Activated T-cell treated with anti-CD3 and anti-CD28 coated beads, Interleukin-2, amount 50 U/mL, for 4 hours (primary cell): ENCODE measurements at places on chromosomes 3 and 15.

- no peak for DNase-seq
Observed at GRCh38 chr3:131973731-131974130, 61.1 kb downstream of the CPNE4 start.

GRCh38 chr3:184756151-184757021, 44.5 kb upstream of the MAGEF1 start:
- no peak for DNase-seq

DNA sequence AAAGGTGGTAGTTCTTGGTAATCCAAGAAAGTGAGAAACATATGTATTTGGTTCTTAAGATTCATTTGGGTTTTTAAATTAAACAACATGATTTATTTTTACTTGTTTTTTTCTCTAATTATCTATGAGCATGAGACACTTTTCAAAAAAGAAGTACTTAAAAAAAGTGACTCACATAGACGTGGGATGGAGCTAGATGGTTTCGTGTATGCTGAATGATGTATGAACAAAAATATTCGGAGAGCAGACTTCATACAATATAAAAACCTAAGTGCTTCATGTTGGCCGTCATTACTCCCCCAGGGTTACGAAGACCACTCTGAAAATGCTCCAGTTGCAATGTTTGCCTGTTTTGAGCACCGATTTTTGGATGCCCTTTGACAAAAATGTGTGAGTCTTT, 90.9 kb downstream of the RORA start:
- no peak for DNase-seq

DNA sequence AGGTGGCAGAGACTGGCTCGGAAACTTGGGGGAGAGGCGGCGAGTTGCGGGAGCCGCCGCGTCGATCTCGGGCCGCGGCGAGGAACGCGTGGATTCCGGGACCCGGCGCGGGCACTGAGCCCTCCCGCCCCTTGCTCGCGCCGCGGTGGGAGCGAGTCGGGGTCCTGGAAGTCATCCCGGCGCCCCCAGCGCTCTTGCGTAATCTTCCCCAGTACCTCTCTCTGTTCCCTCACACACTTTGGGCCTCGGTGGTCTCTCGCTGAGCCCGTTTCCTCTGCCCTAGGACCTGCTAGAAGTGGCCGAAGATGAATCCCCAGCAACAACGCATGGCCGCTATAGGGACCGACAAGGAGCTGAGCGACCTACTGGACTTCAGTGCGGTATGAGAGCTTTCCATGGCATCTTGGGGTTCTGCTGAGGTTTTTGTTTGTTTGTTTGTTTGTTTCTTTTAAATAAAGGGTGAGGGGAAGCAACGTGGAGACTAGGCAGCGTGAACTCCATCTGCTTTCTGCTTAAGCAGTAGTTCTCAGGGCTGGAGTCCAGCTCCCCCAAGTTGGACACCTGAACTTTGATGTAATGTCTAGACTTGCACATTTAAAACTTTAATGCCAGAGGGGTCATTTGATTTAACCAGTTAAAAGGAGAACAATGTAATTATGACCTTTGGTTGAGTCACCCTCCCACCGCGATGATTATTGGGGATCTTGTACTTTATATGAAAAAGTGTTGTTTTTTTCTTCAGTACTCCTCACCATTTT, 1.3 kb downstream of the TCF12 start:
- DNase-seq, result peak; percentile 5

DNA sequence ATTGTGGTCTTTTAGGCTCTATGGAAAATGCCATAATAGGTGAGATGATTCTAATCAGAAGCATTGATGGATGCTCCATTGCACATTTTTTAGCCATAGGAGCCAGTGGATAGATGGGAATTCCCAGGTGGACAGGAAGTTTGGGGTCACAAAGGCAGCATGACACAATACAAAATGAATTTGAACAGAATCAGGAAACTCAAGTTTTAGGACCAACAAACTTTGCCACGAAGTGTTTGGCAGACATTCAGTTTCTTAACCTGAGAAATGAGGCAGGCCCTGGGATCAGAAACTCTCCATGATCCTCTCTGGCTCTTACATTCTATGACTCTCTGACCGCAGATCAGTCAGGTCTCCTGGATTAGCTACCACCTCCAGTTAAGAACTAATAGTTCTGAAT, 275.4 kb downstream of the TIGIT start:
- no peak for DNase-seq
